ENCODE measurements at places on chromosomes 2 and 18. TPM values are rescaled to one million over a fixed set of nuclear protein-coding genes. Genes with fewer than 3 reads are reported as not detected.

FEZ2 gene
- total RNA-seq: 51.4 TPM

- no peaks in the 10 kb centered on the region for H3K27me3 ChIP-seq
- H3K4me3 ChIP-seq: no peak overlapping the region
- DNase-seq: no peak
- H3K27ac ChIP-seq: no peak overlapping the region
- H3K36me3 ChIP-seq: no peaks in the 10 kb centered on the region
- H3K4me1 ChIP-seq: no peaks in the 10 kb centered on the region
Measured at GRCh38 chr18:34128436-34128835, 96.3 kb downstream of the NOL4 start.

- H3K4me3 ChIP-seq: no peak overlapping the region
- H3K27me3 ChIP-seq: no peaks in the 10 kb centered on the region
- no peaks in the 10 kb centered on the region for H3K4me1 ChIP-seq
- no peak for DNase-seq
- H3K36me3 ChIP-seq: no peaks in the 10 kb centered on the region
Measured at GRCh38 chr2:124915567-124915966, 890.5 kb downstream of the CNTNAP5 start.

LGALSL gene
- 15.8 TPM for total RNA-seq

DNA sequence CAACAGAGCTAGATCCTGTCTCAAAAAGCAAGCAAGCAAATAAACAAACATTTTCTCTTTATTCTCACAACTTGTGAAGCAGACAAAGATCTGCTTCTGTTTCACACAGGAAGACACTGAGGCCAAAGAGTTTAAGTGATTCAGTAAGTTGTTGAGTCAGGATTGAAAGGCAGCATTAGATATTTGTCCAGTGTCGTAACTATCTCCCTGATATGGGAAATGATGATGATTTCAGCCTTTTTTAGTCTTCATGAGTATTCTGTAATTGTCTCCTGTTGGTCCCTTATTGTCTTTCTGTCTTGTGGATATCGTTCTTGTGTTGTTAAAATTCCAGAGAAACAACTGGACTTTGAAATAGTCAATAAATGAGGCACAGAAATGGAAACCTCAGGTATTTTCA, 59.6 kb downstream of the GATA6 start:
- no peak overlapping the region for H3K4me3 ChIP-seq
- H3K36me3 ChIP-seq: no peaks in the 10 kb centered on the region
- H3K27ac ChIP-seq: no peak overlapping the region
- no peaks in the 10 kb centered on the region for H3K27me3 ChIP-seq

ZSWIM2 gene
- not detected for total RNA-seq

DNA sequence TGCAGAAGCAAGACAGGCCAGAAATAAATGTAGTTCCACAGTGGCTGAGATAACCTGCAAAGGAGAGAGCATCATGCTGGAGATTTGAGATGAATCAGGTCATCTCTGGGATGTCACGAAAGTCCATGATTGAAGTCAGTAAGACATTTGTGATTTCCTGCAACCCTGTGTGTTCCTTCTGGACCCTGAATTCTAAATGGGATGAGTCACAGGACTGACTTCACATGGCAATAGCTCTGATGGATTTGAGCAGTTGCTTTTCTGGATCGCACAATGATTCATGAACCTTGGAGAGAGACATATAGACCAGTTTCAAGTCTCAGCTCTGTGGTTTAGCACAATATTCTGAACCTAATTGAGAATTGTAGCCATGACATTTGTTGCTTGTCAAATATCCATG, 102.9 kb downstream of the TSN start:
- H3K27me3 ChIP-seq: no peaks in the 10 kb centered on the region
- no peak overlapping the region for H3K27ac ChIP-seq
- H3K36me3 ChIP-seq: no peaks in the 10 kb centered on the region
- H3K4me3 ChIP-seq: no peak overlapping the region

Measured in thoracic aorta (tissue), 2 donors.